ENCODE measurements at places on chromosomes 3 and 15.

GRCh38 chr3:38111201-38111600, 25.7 kb downstream of the ACAA1 start:
- no peak for DNase-seq

GRCh38 chr3:15501126-15501525, 20.4 kb downstream of the COLQ start:
- no peak for DNase-seq

DNA sequence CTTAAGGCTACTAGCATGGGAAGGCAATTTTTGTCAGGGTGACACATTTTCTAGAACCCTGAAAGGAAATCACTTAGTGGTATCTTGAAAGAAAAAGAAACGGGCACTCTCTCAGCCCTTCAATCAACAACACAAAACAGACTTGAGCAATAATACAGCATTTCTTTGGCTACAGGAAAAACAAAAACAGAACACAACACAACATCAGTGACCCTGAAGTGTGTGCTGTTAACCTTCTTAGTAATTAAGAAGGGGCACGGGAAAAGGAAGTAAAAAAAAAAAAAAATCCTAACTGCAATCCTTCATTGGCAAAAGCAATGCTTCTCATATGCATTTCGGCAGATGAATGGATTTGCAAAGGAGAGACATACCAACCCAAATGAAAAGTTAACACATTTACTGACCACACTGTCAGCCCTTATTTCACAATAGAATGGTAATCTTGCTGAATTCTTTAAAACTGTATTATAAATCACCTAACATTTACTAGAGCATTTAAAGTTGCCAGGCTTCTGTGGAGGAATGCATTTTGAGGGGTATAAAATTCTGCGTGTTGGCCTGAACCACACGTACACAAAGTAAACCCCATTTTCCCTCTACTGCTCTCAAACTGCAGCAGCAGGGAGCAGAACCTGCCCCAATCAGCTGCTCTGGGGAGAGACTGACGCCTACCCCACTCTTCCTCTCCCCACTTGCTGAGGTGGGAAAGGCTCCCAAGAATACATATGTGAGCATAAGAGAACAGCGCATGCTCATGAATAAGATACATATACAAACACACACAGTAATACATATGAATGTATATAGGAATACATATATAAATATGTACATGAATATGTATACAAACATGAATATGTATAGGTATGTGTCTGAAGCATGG, 198.5 kb downstream of the FOXP1 start:
- no peak for DNase-seq

GRCh38 chr15:101563176-101563796, 73.8 kb upstream of the PCSK6 start:
- no peak for DNase-seq

- no peak for DNase-seq
Observed at GRCh38 chr15:95676500-95676899, 654.0 kb upstream of the NR2F2 start.

DNA sequence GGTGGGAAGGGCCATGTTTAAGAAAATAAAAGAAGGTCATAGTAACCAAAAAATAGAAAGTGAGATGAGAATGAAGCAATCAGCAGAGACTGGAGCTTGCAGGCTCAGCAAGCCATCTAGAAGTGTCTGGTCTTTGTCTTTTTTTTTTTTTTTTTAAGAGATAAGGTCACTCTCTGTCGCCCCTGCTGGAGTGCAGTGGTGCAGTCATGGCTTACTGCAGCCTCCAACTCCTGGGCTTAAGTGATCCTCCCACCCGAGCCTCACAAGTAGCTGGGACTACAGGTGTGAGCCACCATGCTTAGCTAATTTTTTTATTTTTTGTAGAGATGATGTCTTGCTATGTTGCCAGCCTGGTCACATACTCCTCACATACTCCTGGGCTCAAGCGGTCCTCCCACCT, 36.2 kb downstream of the GXYLT2 start:
- no peak for DNase-seq

DNA sequence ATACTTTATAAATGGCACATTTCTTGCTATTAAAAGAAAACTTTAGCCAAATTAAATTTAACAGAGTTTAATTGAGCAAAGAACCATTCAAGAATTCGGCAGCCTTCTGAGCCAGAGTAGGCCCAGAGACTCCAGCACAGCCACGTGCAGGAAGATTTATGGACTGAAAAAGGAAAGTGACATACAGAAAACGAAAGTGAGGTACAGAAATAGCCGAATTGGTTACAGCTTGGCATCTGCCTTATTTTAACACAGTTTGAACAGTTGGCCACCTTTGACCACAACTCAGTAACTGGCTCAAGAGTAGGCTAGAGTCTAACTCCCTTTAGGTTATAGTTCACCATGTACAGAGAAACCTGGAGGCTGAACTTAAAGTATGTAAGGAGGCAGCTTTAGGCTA, 17.6 kb downstream of the CFAP44 start:
- no peak for DNase-seq

DNA sequence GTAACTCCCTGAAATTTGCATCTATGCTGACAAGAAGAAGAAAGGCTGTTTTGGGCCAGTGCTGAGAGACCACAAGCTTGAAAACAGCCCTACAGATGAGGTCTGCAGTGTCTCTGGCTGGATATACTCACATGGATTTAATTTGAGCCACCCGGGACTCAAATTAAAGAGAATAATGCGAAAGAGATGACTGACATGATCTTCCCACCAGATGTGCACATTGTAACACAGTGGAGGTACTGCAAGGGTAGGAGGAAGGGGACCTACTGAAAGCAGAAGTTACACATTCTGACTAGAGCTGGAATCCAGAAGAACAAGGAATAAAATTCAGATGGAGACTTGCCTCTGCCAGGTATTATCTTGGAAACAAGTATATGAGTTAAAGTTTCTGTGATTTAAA, 728.3 kb upstream of the SGO1 start:
- no peak for DNase-seq

GRCh38 chr15:64841060-64841343, 713 bp upstream of the PLEKHO2 start:
- DNase-seq = no peak

DNA sequence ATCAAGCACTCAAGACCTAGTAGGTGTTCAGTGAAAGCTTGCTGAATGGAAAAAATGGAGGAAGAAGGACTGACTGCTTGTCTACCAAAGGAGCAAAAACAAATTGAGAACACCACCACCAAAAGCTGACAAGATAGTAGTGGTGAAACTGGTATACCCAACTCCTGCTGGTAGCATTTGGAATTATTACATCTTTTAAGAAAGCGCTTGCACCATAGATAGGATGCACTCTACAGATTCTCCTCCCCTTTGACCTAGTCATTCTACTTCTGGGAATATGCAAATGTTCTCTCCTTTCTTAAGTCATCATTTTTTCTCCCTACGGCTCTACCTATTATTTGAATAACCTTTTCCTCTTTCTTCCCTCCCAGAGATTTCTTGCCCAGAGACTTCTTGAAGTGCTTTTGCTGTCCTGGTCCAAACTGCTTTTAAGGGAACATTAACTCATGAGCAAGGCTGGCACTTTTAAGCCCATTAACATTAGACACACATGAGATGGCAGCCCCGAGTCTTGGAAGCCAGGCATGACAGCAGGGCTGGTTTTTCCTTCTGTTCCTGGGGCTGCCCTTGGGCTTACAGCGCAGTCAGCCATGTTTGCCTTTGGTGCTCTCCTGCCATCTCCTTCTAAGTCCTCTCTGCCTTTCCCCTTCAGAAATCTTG, 75.0 kb upstream of the TLE3 start:
- DNase-seq = no peak

GRCh38 chr3:169278092-169278491, 385.4 kb downstream of the MECOM start:
- DNase-seq = no peak

DNA sequence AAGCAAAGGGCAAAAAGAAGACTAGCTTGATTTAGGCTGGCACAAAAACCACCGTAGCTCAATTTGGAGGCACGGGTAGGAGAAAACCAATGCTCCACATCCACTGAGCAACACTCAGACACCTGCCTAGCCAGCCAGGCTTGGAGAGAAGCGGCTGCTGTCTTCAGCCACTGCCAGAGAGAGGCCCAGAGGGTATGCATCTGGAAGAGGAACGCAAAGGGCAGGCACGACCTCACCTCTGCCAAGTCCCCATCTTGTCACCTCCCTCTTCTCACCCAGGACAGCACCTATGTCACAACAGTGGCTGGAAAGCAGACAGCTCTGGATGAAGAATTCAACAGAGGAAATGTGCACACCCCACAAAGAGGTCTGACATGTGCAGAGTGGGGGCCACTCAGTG, 93.5 kb downstream of the ADAMTS17 start:
- no peak for DNase-seq

DNA sequence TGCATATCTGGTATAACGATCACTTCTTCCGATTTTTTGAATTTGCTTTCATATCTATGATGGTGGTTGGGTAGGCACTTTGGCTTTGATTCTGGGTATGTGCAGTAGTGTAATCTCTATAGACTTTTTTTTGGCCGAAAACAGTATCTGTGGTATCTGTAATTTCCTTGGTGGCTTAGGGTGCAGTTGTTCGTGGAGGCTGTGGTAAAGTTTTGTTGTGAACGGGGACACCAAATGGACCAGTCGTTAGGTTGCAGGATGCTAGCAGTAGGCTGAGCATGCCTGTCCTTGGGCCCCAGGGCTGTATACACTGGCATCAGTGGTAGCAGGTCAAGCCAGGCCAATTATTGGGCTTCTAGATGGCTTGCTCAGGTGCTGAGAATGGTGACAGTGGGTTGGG, 55.2 kb downstream of the CCDC66 start:
- DNase-seq = no peak

DNA sequence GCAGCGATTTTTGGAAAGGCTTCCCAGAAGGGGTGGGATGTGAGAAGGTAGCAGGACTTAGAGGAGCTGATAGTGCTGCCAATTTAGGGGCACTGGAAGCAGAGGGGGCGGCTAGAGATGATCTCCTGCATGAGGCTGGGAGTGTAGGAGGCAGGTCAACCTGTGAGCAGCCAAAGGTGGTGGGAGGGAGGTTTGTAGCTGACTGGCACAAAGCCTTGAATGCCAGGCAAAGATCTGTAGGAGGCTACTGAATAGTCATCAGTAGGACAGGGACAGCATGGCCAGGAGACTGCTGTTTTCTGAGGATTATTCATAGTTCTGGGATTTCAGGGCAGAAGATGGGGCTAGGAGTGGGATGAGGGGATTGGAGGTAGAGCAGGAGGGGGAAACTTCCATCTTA, 2.2 kb downstream of the SCAMP5 start:
- DNase-seq = no peak

DNA sequence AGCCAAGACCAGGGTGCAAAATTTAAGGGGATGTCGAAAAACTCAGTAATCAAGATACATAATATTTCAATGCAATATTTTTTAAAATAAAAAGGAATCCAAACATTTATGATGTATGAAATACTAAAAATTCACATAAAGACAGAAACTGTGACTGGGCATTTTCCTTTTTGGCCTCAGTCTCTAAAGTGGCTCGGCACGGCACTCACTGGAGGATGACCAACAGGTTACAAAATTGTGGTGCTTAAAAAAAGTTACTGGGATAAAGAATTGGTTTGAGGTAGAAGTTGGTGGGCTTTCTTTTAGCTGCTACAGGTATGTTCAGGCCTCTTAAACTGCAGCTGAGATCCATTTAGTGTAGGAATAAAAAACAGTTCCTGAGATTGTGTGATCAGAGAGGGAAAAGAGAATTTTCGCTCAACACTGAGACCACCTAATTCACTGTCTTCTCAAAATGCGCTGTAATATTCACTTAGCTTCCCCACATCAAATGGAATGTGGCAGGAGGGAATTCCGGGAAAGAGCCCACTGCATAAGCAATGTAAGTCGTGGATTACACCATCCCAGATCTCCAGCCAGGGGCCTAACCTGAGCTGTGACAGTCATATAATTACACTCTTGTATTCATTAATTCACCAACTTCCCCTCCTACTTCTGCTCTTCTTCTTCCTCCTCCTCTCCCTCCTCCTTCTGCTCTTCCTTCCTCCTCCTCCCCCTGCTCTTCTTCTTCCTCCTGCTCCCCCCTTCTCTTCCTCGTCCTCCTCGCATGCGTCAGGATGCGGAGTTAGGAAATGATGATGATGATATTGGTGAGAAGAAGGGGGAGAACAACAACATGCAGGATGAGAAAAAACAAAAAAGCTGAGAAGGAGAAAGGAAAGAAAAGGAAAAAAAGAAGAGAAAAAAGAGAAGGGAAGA, 45.9 kb downstream of the HES1 start:
- no peak for DNase-seq

GRCh38 chr3:112084980-112085705, 1.0 kb upstream of the C3orf52 start:
- DNase-seq = no peak

- DNase-seq = no peak
Observed at GRCh38 chr3:55127565-55127964, 199.7 kb upstream of the LRTM1 start.

- DNase-seq = no peak
Observed at GRCh38 chr3:184175981-184176376, 1.3 kb downstream of the AP2M1 start.

- no peak for DNase-seq
Observed at GRCh38 chr3:121096953-121097352, 188.9 kb downstream of the STXBP5L start.

DNA sequence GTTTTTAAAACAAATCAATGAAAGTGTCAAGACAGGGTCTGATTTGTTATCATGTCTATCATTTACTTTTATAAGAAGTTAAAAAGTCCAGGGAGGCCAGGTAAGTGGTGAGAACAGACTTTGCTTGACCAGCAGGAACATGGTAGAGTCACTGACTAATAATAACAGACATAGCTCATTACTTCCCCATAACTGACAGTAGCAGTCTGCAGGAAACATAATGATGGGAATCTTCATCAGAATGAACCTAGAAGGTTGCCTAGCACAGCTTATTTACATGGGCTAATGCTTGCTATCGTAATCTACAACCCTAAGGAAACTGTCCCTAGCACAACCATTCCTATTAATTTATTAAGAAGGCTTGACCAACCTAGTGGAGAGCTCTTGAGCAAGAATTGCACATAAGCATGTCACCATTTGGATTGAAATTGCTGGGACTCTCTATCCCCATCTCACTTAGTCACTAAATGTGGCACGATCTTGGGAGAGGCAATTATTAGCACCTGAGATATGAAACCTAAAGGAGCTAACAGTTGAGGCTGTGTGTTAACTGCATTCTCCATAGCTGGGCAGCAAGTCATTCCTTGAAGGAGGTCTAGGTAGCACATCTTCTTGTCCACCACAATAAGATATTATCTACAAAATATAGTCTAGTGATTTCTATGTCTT, 139.6 kb upstream of the ZBTB20 start:
- DNase-seq = no peak

DNA sequence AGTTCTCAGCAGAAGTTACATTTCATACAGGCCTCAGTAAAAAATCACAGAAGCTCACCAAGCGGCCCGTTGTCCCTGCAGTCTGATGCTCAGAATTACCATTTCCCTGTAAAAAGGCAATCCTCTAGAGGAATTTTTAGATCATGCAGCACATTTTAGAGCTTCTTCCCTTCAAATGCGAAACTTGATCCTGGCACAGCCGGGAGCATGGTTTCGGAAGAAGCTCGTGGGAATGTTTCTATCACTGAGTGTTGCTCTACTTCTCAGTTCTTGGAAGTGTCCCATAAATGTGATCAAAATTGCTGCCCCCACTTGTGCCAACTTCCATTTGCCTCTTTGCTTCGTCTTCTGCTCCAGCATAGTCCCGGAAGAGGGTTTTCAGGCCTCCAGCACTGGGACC, 3.8 kb upstream of the H1-8 start:
- DNase-seq = no peak

Measured in cortex of kidney (tissue), 1 donor.